NCI-H1694 (cell line): ENCODE measurements at places on chromosomes 1 and 21.

- no peak for DNase-seq
Measured at GRCh38 chr1:171180670-171181069, 4.4 kb upstream of the FMO2 start.

DNA sequence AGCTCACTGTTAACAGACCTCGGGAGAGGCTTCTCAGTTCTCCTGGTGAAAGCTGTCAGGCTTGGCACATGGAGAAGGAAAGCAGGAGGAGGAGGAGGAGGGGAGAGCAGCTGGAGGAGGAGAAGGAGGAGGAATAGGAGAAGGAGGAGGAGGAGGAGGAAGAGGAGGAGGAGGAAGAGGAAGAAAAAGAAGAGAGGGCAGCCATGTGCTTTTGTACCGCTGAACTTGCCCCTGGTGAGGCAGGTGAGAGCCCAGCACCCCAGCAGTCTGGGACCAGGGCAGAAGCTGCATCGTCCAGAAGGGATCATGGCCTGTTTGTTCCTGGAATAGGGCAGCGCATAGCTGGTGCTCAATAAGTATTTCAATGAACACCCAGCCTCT lies 21.3 kb upstream of the GRHL3 start:
- DNase-seq, result no peak

GRCh38 chr1:159120317-159120716 lies 43.8 kb upstream of the AIM2 start:
- DNase-seq, result no peak

GRCh38 chr1:67713057-67713846 lies 28.3 kb downstream of the GADD45A start:
- DNase-seq, result no peak

DNA sequence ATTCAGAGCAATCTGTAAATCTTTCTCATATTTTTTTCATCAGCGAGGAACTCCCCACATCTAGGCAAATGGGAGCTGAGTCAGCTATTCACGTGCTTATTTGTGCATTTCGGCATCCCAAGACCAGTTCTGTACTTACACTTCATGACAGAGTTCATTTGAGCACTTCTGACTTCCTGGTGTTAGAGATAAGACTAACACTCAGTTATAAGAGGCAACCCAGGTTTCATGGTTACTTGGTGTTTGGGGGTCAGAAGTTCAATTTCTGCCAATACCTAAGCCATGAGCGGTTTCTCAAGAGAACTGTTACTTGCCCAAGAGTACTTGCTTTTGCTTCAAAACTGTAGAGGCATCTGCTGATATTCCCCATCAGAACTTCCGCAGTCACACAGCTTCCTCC lies 24.1 kb upstream of the DESI2 start:
- no peak for DNase-seq

DNA sequence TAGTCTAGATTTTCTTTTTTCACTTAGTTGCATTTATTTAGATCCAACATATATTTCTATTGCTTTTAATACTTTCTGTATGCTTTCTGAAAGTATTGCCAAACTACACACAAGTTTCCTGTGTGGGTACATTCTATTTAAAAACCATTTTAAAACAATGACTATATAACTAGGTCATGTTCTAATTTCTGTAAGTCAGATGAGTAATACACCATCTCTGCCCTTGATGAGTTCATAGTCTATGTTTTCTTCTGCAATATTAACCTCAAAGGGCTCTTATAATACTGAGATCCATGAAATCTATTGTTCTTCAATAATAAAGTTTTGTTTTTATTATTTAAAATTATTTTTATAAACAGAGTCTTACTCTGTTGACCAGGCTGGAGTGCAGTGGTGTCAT lies 68.3 kb downstream of the RNASEL start:
- DNase-seq, result no peak

DNA sequence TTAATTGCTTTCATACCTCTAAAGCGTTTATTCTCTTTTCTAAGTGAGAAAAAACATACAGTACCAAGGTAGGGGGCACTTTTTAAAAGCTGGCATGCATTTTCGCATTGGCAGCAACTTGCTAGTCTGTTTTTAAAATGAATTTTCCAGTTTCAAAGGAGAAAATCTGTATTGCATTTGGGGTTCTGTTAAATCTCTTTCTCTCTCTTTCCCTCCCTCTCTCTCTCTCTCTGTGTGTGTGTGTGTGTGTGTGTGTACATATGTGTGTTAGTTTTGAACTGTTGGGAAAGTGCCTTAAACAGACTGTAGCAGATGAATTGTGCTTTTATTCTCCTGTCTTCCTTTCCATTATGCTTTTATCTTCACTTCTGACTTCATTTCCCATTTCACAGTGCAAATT lies 7.3 kb downstream of the NIBAN1 start:
- DNase-seq, result no peak

GRCh38 chr1:199489594-199489993 lies 537.9 kb upstream of the NR5A2 start:
- DNase-seq, result no peak

- peak; percentile 13 for DNase-seq
Measured at GRCh38 chr1:17654519-17654918, 100.6 kb upstream of the ACTL8 start.

GRCh38 chr1:41532206-41532975 lies 47.9 kb upstream of the EDN2 start:
- DNase-seq, result no peak

- DNase-seq, result no peak
Measured at GRCh38 chr1:181506563-181507353, 23.4 kb downstream of the CACNA1E start.

DNA sequence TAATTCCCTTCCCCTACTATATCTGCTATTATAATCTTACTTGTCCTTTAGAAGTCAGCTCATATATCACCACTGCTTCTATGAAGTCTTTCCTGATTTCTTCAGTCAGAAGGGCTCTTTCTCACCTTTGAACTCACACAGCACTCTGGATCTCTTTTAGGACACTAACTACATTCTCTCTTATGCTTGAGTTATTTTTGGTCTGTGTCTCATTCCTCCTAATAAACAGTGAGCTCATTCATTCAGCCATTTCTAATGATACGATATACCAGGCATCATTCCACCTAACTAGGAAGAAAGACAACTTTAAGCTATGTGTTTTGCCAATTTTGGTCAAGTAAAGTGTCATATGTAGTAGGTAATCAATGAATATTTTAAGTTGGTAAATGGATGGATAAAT lies 1.2 kb upstream of the STYXL2 start:
- no peak for DNase-seq

DNA sequence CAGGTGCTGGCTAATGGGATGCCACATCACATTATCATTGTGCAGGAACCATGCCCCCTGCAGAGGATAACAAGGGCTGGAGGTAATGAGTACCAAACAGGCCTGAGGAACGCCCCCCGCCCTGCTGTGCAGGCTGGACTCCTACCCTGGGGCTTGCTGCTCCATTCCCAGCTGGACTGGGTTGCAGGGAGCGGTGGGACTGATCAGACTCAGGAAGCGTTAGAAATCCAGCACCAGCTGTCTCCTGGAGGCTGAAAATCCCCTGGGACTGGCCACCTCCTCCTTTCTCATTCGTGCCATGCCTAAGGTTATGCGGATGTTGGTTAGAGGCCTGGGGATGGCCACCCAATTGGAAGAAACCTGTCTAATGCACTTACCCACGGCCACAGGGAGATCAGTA lies 36.9 kb upstream of the POU3F1 start:
- DNase-seq, result peak; percentile 25

GRCh38 chr1:228836427-228836826 lies 101.1 kb downstream of the RHOU start:
- no peak for DNase-seq

DNA sequence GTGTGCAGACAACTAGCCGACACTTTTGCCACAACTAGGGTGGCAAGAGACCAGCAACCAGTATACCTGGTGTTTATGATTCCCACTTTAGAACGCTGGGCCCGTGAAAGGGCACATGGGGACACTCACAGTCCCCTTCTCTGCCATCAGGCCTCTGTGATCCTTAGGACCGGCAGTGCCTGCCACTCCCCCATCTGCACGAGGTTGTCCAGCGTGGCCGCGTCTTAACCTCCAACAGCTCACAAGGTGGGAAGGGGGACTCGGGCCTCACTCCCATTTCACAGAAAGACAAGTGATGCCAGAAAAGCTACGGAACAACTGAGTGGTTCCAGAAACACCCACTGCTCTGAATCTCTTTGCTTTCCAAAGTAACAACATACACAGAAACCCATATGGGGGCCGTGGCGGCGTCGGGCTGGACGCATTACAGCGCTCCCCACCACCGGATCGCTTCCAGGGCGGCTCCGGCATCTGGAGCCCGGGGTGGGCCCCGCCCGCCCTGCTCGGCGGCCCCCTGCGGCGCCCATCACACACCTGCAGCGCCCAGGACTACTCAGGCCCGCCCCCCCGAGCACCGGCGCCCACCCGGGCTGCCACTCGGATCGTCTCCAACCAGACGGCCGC lies 1.0 kb downstream of the ZNF496 start:
- no peak for DNase-seq

GRCh38 chr21:36454706-36455105 lies 25.2 kb downstream of the CLDN14 start:
- DNase-seq, result no peak

GRCh38 chr1:214247501-214248041 lies 33.4 kb upstream of the SMYD2 start:
- DNase-seq, result no peak

- DNase-seq, result no peak
Measured at GRCh38 chr1:40628903-40629292, 36.6 kb downstream of the RIMS3 start.

DNA sequence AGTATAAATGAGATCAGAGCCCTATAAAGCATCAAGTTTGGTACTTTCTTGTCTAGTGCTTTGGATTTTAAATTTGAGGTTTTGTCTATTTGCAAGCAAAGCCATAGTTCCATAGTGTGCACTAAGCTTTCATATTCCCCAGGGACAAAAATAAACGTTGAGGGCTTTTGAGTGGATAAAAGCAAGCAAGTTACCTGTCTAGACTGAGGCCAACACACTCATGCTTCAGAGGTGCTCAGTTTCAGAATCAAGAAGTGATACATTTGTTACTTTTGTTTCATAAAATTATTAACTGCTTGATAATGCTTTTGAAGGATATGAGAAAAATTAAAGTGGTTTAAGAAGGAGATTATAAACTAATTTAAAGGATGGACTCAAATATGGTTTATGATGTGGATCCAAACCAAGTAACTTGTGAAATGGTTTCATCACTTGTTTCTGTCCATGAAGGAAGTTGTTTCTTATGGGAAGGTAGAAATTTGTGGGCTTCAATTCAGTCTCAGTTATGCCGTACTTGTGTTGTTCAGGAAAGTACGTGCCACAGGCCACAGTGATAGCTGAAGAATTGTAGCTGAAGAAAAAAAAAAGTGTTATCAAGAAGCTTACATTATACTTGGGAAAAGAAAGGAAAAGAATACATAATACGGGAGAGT lies 71.2 kb downstream of the CHRM3 start:
- no peak for DNase-seq

DNA sequence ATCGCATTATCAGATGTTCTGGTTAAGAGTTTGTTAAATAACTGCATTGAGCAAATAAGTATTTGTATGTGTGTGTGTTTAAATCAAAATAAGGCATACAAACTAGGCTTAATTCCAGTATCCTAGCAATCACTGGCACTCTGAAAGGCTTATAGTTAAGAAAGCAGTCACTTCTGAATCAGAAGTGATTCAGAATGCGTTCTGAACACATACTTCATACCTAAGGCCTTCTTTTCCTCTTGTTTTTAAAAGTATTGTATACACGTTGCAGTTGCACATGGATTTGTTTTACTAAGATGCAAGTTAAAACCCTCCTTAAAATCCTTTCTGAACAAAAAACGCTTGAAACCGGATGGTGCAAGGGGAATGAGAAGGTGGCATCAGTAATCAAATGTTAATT lies 238.4 kb upstream of the DMRTA2 start:
- no peak for DNase-seq

DNA sequence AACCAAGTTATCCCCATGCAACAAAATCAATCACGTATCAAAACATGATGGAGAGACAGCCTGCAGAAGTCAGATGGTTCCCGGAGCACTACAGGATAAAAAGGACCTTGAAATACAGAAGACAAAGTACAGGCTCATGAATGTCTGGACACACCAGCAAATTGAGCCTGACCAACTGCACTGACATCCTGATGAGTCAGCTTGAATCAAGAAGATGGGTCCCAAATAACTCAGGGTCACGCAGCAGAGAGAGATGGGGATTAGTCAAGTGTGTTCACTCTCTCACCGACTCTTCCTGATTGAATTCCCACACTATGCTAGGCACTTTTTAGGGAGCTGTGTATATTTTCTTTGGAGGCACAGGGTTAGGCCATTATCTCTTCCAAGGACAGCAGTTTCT lies 71.1 kb upstream of the DIRAS3 start:
- DNase-seq, result no peak

DNA sequence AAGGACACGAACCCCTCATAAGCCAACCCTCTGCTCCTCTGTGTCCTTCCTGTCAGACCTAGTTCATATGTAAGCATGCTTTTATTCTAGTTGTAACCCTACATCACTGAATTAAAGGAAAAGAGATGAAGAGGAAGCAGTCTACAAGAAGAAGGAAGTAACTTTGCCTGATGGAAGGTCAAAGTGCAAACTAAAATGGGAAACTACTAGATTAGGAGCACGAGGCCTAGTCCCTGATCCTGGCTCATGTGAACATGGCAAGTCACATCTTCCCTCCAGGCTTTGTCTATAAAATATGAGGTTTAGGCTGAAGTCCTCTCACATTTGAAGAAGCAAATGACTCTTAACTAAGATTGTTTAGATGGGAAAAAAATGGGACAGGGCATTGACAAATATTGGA lies 13.2 kb downstream of the ZMYND12 start:
- no peak for DNase-seq

DNA sequence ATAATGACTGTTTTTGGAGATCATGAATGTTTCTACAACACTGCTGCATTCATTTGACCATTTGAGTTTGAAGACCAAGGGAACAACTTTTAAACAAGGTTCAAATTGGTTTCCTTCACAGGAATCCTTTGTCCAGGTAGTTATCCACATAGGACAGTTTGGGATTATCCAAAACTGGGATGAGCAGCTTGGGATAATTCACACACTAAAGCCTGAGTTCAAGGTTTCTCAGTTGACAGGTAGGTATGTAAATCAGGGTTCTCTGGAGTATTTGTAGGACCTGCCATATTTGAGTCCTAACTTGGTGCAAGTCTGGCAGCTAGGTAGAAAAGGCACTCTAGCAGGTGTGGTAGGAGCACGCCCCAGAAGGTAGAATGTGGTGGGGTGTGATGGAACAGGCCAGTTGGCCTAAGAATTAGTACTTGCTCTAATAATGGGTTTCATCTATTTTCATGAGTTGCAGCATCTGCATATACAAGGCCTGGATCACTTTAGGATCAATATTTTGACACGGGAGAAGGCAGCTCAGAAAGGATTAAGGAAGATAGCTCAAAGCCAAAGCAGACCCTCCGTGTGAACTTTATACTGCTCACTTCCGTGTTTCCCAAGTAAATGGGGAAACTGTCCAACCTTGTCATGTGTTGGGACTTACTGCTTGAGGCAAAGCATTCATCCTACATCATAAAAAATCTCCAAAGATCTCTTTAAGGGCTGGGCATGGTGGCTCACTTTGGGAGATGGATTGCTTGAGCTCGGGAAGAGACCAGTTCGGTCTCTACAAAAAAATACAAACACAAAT lies 14.1 kb upstream of the RAB42 start:
- no peak for DNase-seq

- no peak for DNase-seq
Measured at GRCh38 chr1:36467700-36468455, 3.7 kb upstream of the MRPS15 start.

- DNase-seq, result no peak
Measured at GRCh38 chr1:30809514-30810263, 52.1 kb upstream of the LAPTM5 start.
